ENCODE measurements at places on chromosomes 13 and 19.

DNA sequence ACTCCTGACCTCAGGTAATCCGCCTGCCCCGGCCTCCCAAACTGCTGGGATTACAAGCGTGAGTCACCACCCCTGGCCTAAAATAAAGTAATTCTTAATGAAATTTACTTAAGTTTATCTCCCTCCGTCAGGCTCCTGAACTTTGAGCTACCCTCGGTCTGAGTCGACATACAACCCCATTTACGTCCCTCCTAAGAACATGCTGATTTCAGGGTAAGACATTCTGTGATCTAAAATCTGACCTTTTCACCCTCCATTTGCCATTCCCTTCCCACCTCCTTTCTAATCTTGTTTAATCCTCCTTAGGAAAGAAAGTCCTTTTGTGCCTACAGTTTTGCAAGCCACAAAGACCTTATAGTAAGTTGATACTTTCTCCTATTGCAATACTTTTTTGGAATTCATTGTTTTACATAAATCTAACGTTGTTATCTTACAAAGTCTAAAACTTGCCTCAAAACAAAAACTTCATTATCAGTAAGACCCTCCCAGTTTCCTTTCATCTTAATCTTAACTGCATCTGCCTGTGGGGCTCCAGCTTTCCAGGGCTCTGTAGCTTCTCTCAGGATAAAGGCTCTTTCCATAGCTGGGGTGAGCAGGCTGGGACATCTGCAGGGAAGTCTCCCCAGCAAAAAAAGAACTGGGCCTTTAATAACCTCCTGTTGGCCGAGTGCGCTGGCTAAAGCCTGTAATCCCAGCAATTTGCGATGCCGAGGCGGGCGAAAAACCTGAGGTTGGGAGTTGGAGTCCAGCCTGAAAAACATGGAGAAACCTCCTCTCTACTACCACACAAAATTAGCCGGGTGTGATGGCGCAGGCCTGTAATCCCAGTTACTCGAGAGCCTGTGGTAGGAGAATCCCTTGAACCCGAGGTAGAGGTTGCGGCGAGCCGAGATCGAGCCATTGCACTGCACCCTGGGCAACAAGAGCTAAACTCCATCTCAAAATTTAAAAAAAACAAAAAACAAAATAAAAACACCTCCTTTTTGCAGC, 143.1 kb downstream of the ZNF737 start:
- no peak for DNase-seq

- DNase-seq = no peak
Measured at GRCh38 chr19:55264531-55264930, 5.7 kb upstream of the PPP6R1 start.

DNA sequence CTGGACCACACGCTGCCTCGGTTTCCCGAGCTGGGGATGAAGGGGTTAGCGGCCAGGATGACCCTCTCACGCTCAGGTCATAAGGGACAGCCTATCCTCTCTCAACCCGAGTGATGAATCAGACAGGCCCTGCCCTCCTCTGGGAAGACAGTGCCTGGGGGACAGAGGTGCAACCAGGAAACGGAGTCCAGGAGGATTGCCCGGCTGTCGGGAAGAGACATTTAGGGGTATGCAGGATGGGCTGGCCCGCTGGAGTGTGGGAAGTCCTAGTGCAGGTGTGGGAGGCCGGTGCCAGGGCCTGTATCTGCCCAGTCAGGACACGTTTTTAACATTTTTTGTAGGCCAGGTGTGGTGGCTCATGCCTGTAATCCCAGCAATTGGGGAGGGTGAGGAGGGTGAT, 8.3 kb downstream of the LSM7 start:
- no peak for DNase-seq

- DNase-seq = no peak
Measured at GRCh38 chr19:5114727-5115126, 145.8 kb downstream of the KDM4B start.

- DNase-seq = no peak
Measured at GRCh38 chr19:33286899-33287298, 15.4 kb downstream of the CEBPA start.

- no peak for DNase-seq
Measured at GRCh38 chr19:16895467-16896145, 6.8 kb downstream of the F2RL3 start.

DNA sequence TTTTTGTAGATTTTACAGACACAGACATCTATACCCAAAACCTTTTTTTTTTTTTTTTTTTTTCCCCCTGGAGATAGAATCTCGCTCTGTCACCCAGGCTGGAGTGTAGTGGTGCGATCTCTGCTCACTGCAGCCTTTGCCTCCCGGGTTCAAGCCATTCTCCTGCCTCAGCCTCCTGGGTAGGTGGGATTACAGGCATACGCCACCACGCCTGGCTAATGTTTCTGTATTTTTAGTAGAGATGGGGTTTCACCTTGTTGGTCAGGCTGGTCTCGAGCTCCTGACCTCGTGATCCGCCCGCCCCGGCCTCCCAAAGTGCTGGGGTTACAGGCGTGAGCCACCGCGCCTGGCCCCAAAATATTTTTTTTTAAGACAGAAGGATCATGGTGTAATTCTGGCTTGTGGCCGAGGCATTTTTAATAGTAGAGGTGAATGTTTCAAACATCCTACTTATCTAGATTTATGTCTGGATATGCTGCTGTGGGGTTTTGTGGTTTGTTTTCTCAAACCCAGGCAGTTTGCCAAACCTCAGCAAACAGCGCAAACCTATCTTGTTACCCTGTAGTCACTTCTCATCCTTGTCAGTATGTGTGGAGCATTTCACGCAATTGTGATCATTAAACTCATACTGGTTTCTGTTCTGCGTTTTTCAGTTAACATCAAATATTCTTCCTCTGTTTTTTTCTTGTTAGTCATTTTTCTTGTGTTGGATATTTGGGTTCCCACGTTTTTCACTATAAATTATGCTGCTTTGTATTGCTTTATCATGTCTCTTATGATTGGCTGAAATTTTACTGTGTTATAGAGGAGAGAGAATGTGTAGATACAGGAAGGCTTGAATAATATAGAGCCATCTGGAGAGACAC, 36.2 kb upstream of the GARRE1 start:
- peak; percentile 95 for DNase-seq

GRCh38 chr13:25149711-25150110, 22.4 kb downstream of the AMER2 start:
- no peak for DNase-seq

GRCh38 chr19:14061081-14061749, 661 bp downstream of the PALM3 start:
- no peak for DNase-seq

DNA sequence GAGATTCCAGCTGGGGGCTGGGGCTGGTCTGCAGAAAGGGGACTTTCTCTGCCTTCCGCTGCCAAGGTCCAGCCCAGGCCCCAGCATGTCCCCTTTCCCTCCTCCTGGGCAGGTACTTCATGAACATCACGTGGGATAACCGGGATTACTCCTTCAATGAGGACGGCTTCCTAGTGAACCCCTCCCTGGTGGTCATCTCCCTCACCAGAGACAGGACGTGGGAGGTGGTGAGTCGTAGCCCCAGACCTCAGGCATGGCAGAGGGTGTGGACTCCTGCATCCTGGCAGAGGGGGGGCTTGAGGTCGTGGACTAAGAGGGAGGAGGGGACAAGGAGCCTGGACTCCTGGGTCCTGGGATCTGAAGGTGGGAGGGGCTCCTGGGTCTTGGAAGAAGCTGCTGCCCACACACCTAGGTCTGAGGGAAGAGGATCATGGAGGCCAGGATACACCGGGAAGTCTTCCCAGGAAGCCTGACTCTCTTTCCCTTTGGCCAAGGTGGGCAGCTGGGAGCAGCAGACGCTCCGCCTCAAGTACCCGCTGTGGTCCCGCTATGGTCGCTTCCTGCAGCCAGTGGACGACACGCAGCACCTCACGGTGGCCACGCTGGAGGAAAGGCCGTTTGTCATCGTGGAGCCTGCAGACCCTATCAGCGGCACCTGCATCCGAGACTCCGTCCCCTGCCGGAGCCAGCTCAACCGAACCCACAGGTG, 20.6 kb downstream of the GRIN2D start:
- no peak for DNase-seq

DNA sequence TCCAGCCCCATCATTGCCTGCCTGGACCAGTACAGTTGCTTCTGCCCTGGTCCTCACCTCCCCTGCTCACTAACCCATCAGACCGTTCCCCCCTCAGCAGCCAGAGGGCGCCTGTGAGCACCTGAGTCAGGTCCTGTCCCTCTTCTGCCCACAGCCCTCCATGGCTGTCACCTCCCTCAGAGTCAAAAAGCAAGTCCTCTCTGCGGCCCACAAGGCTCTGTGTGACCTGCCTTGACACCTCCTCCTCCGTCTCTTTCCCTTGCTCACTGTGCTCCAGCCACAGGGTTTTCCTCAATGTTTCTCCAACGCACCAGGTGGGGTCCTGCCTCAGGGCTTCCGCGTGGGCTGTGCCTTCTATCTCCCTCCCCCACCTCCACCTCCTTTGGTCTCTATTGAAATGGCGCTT, 29.4 kb upstream of the PTPRS start:
- no peak for DNase-seq

- no peak for DNase-seq
Measured at GRCh38 chr19:17910791-17911360, 21.9 kb upstream of the CCDC124 start.

- no peak for DNase-seq
Measured at GRCh38 chr13:69202996-69203395, 904.6 kb upstream of the ATXN8OS start.

DNA sequence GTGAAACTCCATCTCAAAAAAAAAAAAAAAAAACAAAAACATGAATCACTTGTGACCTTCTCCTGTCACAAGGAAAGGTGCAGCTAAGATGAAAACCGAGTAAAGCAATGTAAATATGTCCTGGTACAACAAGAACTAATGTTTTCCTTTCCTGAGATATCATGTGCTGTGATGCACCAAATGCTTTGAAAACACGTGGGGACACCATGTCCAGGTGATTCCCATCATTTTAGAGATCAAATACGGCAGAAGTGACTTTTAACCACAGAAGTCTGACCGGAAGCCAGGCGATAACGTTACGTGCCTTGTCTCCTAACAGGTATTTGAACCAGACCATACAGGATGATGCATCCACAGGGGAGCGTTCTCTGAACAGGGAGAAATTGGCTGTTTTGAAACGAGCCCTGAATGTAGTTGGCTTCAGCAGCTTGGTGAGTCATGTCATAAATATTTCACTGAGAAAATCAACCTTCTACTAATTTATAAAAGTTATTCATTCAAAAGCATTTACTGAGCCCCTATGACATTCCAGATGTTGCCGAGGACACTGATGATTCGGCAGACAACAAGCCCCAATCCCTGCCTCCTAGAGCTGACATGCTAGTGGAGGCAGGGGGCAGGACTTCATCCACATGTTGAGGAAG, 328.1 kb downstream of the MYO16 start:
- peak; percentile 69 for DNase-seq

- DNase-seq = no peak
Measured at GRCh38 chr13:80665792-80666333, 324.9 kb upstream of the SPRY2 start.

GRCh38 chr13:31199527-31199848, 287 bp upstream of the B3GLCT start:
- no peak for DNase-seq

DNA sequence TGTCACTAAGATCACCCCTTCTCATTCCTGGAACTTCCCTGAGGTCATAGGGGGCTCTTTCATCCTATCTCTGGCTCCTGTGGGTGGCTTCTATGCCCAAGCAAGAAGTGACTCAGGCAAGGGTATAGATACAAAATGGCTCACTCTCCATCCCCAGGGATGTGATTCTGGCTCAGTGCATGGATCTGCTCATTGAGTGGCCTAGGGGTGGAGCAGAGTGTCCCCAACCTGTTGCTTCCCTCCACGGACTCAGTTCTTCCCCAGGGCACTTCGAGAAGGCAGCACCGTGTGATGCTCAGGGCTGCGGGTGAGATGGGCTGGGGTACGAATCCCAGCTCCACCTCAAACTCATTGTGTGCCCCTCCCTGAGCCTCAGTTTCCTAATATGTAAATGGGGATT, 136.4 kb downstream of the PTPRS start:
- no peak for DNase-seq

DNA sequence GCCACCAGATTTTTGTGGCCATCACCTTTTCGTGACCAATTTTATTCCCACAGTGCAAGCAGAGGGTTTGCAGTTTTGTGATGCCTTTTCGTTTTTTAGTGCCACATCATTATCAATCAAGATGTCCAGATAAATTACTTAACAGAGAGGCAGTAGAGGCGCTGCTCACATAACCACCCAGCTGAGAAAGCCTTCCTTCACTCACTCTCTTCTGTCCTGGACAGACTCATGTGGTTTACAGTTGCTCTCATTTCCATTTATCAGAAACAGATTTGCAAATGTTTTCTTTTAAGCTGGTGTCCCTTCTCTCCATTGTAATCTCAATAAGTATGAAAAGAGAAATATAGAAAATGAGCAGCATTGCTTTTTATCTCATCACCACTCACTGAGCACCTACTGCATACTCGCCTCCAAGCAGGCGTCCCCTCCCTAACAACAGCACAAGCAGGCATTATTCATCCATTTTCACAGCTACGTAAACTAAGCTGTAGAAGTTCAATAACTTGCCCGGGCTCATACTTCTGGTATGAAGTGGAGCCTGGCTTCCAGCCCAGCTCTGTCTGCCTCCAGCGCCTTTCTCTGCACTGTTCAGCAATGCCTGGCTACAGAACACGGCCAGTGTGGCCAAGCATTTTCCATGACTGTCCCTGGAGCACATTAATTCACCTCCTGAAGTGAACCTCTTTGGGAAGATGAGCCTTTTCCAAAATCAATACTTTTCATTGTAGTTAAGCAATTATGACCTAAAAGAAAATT, 34.6 kb upstream of the KATNAL1 start:
- peak; percentile 89 for DNase-seq

GRCh38 chr13:41419206-41419605, 38.1 kb upstream of the RGCC start:
- no peak for DNase-seq

DNA sequence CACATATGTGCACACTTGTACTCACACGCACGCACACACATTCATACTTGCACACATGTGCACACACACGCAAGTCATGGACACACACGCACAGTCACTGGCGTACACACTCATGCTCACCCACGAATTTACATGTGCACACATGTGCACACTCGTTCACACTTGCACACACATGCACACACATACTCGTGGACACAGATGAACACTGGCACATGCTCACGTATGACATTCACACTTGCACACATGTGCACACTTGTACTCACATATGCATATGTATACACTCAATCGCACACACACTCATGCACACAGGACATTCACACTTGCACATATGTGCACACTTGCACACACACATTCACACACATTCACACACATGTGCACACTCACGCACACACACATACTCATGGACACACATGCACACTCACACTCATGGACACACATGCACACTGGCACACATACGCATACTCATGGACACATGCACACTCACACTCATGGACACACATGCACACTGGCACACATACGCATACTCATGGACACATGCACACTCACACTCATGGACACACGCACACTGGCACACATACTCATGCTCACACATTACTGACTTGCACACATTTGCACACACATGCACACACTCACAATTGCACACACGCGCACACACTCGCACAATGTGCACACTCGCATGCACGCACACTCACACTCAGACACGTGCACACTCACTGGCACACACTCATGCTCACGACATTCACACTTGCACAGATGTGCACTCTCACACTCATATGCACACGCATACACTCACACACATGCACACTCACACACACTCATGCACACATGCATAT, 9.5 kb downstream of the SBK2 start:
- DNase-seq = no peak

All from skeletal muscle cell (primary cell).